Common myeloid progenitor, CD34-positive (primary cell): ENCODE measurements at places on chromosomes 4 and X.

DNA sequence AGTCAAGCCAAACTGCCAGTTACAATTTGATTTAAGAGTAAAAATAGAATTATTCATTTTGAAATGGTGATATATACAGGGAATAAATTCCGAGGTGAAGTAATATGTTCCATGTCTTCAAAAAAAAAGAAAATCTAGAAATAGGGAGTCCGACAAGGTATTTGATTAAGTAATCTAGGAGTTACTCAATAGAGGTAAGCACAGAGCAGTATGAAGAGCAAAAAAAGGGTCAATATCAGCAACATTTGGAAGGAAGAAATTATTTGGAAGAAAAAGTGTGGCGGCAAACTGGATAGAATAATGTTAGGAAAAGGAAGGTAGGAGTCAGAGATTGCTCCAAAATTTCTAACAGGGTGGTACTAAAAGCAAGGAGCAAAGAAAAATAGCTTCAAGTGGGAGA is 113.7 kb upstream of the BMP3 start:
- H3K4me1 ChIP-seq = no peaks in the 10 kb centered on the region
- no peaks in the 10 kb centered on the region for H3K27me3 ChIP-seq
- H3K27ac ChIP-seq = no peak overlapping the region
- DNase-seq = no peak
- no peak overlapping the region for H3K4me3 ChIP-seq

GRCh38 chrX:111850975-111851374 is 25.0 kb upstream of the TRPC5OS start:
- no peaks in the 10 kb centered on the region for H3K4me1 ChIP-seq
- no peak overlapping the region for H3K4me3 ChIP-seq
- no peak overlapping the region for H3K27ac ChIP-seq
- no peaks in the 10 kb centered on the region for H3K27me3 ChIP-seq
- DNase-seq = no peak
- no peaks in the 10 kb centered on the region for H3K36me3 ChIP-seq

GRCh38 chrX:72366178-72366577 is 60.5 kb upstream of the CITED1 start:
- no peaks in the 10 kb centered on the region for H3K4me1 ChIP-seq
- no peak overlapping the region for H3K4me3 ChIP-seq

DNA sequence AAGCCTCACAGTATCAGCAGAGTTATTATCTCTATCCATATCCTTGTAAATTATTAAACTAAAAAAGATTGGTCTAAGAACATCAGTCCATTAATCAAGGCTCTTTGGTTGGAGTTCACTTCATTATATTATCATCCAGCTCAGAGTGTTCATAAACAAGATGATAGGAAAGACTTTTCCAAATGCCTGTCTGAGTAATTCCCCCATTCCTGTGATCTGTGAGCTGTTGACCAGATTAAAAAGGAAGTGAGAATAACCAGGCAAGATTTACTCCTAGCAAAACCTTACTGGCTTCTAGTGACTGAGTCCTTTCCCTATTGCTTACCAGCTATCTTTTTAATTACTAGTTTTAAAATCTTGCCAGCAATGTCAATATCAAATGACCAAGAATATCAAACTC is 14.9 kb downstream of the PKD2 start:
- no peak for DNase-seq
- no peak overlapping the region for H3K27ac ChIP-seq
- no peak overlapping the region for H3K4me3 ChIP-seq
- H3K27me3 ChIP-seq = no peaks in the 10 kb centered on the region

GRCh38 chrX:14076639-14077038 is 46.9 kb upstream of the GEMIN8 start:
- no peaks in the 10 kb centered on the region for H3K4me1 ChIP-seq
- no peak overlapping the region for H3K27ac ChIP-seq
- H3K36me3 ChIP-seq = no peaks in the 10 kb centered on the region
- H3K27me3 ChIP-seq = no peaks in the 10 kb centered on the region

- no peaks in the 10 kb centered on the region for H3K36me3 ChIP-seq
- DNase-seq = no peak
- H3K4me3 ChIP-seq = no peak overlapping the region
- no peak overlapping the region for H3K27ac ChIP-seq
- H3K27me3 ChIP-seq = no peaks in the 10 kb centered on the region
These were observed 585.6 kb downstream of the IL1RAPL1 start for GRCh38 chrX:29172880-29173279.

DNA sequence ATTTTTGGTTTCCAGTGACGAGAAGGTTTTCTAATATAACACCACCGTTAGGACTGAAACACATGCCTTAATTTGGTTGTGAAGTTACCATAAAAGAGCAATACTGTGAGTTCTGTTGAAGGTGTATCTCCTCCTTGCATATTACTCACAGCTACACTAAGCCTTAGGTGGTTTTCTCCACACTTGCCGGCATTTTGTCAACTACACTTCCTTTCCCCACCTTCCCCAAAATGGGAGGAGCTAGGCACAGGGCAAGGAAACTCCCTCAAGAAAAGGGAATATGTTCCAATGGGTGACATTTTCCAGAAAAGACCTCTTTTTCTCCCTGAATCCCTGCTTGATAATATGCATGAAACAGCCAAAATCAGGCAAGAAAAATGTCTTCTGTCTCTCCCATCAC is 44.8 kb downstream of the RELL1 start:
- no peak overlapping the region for H3K27ac ChIP-seq
- DNase-seq = no peak

- H3K27me3 ChIP-seq = no peaks in the 10 kb centered on the region
- no peaks in the 10 kb centered on the region for H3K36me3 ChIP-seq
- H3K4me3 ChIP-seq = no peak overlapping the region
- DNase-seq = no peak
These were observed 354.9 kb downstream of the GPAT3 start for GRCh38 chr4:83890816-83891215.

DNA sequence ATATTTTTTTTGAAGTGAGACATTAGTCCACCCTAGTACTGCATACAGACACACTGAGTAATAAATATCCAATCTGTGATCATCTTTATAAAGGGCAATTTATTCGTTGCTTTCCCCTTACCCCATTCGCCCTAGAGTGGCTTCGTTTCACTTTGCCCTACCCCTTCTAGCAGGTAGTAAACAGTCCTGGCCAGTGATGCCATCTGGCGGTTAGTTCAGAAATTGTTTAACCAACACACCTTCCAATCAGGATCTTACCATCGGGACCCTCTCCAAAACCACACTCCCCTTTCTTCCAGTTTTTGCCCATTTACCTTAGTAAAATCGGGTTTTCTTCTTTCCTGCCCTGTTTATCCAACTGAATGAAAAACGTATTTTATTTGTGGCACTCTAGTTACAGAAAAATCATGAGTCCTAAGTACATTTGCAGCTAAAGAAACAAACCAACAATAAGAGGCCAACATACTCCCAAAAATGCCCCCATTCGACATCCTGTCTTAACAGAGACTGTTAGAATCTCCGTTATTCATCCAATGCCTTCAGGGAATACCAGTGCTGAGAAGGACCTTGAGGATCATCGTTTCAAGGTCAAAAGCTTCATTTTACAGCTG is 2.2 kb downstream of the PPA2 start:
- no peaks in the 10 kb centered on the region for H3K27me3 ChIP-seq
- H3K27ac ChIP-seq = no peak overlapping the region
- DNase-seq = peak; percentile 84

DNA sequence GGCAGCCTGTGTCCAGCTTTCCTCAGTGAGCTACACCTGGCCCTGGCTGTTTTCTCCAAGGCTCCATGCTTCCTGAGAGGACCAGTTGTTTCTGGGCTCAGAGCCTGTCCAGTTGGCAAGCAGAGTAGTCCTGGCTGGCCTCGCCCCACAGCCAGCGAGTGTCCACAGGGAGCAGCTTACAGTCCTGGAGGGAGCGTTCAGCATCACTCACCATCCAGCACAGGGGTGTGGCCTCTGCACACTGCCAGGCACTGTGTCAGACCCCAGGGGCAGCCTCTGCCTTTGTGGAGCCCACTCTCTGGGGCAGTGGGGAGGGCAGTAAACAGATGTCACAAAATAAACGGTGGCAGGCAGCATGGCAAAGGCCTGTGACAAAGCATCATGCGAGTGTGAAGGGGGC is 23.9 kb downstream of the EVC start:
- no peaks in the 10 kb centered on the region for H3K4me1 ChIP-seq
- no peak for DNase-seq
- peaks cover 2% of the 10 kb centered on the region for H3K36me3 ChIP-seq
- H3K27ac ChIP-seq = no peak overlapping the region

DNA sequence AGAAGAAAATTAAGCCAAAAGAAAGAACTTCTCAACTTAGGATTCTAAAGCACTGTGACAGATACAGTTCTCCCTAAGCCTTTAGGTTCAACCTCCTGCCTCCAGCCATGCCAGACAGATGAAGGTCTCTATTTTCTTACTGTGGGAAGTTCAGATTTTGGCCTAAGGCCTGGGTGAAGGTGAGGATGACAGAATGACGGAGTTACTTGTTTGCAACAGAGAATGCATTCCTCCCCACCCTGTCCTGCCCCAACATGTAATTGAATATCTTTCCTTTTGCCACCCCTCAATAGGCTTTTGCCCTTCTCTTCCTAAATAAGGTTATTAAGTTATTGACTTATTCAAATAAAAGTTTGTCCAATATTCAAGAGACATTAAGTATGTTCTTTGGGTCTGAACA is 25.6 kb downstream of the SLC16A2 start:
- no peaks in the 10 kb centered on the region for H3K27me3 ChIP-seq
- H3K36me3 ChIP-seq = no peaks in the 10 kb centered on the region
- no peak for DNase-seq
- H3K4me1 ChIP-seq = no peaks in the 10 kb centered on the region

DNA sequence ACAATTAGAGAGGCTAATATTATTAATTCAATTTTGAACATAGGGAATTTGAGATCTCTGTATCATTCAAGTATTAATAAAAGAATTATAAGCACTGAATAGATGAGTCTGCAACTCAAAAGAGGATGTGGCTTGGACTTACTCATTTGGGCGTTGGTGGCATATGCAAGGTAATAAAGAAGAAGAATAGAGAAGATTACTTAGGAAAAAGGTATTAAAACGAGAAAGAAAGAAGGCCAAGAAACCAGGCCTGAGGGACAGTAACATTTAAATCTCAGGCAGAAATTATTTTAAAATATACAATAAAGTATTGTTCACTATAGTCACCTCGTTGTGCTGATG is 383.0 kb upstream of the INTU start:
- no peak for DNase-seq
- no peaks in the 10 kb centered on the region for H3K4me1 ChIP-seq
